SHP77 (cell line): ENCODE measurements at places on chromosomes 16 and 17.
A peak's percentile ranks its signal among the peaks of the same experiment; 100 is the strongest.

GRCh38 chr16:88785106-88785924, at the start of gene PIEZO1:
PIEZO1 (minus strand) TSS chr16:88785220; CDS start chr16:88784964, 256 bp downstream.
- no peak for DNase-seq

DNA sequence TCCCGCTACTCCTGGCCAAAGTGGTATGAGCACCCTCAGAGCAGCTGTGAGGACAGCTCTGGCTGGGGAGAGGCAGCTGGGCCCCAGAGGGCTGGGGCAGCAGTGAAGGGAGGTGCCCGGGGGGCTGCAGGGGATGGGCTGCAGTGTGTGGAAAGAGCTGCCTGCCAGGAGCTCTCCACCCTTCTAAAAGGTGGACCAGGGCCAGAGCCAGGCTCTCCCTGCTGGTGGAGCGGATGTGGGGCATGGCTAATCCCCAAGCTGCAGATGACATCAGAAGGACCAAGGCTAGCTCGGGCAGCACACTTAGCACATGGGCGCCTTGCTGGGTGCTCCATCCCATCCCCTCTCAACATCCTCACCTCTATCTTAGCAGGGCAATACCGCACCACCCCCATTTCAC, 103.1 kb downstream of the SDK2 start:
- DNase-seq = peak; percentile 6

- DNase-seq = no peak
Measured at GRCh38 chr16:70795296-70795912, 5.6 kb downstream of the VAC14 start.

GRCh38 chr17:55710410-55710809, 12.3 kb downstream of the TMEM100 start:
- DNase-seq = no peak

GRCh38 chr17:21381076-21381706, 5.0 kb downstream of the KCNJ12 start:
- DNase-seq = peak; percentile 66
